ENCODE measurements at places on chromosomes 11 and 22.

DNA sequence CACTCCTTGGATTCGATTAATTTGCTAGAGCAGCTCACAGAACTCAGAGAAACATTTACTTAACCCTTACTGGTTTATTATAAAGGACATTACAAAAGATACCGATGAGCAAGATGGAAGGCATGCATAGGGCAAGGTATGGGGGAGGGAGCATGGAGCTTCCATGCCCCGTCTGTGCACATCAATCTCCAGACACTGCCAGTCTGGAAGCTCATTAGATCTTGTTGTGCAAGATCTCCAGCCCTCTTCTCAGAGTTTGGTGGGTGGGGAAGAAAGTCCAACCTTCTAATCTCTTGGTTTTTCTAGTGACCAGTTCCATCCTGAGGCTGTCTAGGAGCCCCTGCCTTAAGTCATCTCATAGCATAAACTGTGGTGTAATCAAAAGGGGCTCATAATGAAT, 190.7 kb downstream of the UVRAG start:
- no peak for DNase-seq

- no peak for DNase-seq
Measured at GRCh38 chr22:27247701-27248434, 553.7 kb downstream of the MN1 start.

DNA sequence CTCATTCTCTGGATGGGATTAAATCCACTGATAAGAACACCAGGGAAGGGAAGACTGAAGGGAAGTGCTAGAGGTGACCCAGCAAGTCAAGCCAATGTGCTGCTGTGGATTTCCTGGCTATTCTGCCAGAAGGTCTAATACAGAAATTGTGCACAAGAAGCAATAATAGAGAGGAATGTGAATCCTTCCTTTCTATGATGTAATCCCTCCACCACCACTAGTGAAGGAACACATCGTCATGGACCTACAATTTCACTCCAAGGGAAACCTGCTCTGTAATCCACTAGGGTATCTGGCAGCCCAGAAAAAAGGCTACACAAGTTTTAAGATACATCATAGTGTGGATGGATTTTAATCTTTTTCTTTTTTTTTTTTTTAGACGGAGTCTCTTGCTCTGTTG, 17.4 kb downstream of the LARGE2 start:
- no peak for DNase-seq

DNA sequence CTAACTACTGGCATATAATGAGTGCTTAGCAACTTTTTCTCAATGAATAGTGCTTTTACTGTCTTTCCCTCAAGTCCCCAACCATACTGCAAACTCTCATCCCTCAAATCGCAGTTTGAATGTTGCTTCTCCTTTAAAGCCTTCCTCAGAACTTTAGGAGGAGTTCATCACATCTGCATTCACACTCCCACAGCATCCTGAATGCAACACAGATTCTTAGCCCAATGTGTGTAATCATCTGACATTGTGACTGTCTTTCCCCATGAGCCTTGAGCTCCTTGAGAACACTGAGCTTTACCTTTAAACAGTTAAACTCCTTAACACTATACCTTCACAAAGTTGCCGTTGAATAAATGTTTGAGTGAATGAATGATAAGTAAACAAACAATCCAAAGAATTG, 81.7 kb upstream of the FAM181B start:
- no peak for DNase-seq

DNA sequence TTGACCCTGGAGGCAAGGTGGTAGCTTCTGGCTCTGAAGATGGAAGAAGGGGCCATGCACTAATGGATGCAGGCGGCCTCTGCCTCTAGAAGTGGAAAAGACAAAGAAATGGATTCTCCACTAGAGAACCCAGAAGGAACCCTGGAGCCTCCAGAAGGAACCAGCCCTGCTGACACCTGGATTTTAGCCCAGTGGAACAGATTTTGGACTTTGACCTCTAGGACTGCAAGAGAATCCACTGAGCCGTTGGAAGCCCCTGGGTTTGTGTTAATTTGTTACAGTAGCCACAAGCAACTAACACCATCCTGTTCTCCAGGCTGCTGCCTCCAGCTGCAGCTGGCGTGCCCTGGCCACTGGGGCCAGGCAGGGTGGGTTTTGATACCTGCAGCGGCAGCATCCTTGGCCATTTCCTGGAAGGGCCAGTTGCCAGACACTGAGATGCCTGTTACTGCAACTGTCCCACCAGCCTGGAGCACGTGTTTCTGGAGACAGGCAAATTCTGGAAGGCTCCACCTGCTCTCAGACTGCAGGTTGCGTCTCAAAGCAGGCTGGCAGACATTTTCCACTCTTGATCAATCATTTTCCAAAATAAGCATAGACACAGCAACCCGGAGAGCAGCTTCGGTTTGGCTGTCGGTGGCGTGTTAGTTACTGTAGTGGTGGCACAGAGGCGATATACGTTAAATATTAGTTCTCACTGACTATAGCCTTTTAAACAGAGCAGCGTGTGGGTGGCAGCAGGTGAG, 76.8 kb upstream of the PARVG start:
- DNase-seq: no peak

- DNase-seq: no peak
Measured at GRCh38 chr11:47288066-47288465, 18.1 kb downstream of the MADD start.

GRCh38 chr22:24271386-24271854, 789 bp downstream of the SPECC1L start:
- no peak for DNase-seq

DNA sequence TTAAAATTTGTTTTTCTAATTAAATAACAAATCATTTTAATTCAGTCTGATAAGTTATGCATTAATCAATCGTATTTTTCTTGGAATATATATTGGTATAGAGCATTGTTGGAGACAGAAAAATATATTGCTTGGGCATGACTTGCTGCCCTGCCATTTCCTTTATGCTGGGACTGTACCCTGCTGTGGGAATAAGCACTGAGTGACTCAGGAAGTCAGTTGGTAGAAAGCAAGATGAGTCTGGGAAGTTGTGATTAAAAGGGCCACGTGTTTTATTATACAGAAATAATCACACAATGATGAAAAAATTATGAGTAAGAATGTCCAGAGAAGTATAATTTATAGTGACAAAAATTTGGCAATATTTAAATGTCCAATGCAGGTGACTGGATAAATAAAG, 139.5 kb downstream of the KIF18A start:
- DNase-seq: no peak

DNA sequence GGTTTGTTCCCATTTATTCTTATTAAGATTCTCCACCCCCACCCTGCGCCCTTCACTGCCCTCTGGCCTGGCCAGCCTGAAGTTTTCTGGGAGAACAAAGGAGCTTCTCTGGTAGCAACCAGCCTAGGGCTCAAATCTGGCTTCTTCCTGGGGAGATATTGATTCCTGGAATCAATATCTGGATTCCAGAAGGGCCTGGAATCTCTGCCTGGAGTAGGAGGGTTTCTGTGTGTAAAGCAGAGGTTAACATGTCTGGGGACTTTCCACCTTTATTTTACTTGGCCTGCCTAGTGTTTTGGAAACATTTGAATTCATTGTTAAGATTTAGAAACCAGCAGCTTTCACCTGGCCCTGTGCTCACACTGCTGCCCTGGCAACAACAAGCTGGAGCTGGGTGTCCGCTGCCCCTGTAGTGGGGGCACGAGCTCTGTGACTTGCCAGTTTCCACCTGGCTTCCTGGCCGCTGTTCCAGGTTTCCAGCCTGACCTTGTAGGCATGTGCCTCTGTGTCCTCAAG, 5.5 kb downstream of the C11orf91 start:
- DNase-seq: no peak

- no peak for DNase-seq
Measured at GRCh38 chr11:35967042-35967441, 23.2 kb downstream of the LDLRAD3 start.

DNA sequence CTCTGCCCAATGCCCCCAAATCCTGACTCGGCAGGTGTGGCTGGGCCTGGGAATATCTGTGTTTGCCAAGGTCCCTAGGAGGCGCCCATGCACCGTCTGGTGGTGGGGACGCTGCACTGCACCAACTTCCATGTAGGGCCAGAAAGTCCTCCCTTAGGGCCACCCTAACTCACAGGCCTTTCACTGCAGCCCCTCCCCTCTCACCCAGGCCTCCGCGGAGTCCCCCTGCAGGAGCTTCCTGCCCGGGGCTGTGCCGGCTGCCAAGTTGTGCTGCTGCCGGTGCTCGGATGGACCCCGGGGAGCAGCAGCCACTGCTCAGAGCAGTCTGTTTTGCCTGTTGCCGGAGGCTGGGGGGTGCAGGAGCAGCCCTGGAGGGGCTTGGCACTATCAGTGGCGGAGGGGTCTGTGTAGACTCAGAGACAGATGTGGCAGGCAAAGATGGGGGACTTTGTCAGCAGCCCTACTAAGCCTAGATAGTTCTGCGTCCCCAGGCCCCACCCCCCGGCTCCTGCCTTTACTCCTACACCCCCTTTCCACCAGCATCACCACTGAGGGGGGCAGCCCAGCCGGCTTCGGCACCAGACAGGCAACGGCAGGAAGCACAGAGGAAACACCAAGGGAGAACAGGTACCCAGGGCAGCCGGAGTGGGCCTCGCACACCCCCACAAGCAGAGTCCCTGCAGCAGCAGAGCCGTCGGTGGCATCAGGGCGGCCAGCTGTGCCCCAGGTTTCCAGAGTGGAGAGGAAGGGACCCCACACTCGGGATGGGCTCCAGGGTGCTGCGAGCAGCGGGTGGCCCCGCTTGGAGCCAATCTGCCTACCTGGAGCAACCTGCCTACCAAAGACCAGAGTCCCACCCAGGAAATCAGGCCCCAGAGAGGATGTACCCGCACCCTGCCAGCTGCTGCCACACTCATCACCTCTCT, 124.3 kb downstream of the TRIM29 start:
- no peak for DNase-seq

DNA sequence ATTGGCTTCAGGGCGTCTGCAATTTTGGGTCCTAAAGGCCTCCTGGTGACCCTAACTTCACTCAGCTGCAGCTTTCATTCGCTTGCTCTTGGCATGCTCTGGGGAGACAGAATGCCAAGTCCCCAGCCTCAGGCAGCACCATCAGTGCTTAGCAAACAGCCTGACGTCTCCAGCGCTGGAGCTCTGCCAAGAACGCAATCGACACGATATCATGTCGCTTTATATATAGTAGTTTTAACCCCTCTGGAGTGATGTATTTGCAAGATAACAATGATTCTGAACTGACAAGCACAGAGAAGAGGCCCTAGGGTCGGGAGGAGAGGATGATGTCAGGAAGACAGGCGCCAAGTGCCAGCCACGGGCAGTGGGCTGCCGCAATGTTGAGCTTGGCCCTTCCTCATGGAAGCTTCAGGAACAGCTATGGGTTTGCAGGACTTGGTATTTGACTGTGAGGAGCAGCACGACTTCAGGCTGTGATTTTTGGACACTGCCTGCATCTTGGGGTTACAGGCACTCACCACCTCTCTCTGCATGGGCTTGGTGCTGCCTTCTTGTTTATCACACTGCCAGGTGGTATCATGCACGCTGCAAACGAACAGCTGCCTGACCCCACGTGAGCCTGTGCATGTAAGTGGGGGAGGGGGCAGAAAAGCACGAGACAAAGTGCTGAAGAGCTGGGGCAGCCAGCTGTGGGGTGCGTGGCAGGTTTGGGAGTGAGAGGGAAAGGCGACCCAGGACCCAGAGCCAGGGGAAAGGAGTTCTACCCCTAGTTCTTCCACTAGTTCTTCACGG, 26.1 kb downstream of the B3GAT1 start:
- no peak for DNase-seq

- DNase-seq: no peak
Measured at GRCh38 chr22:46622081-46622521, 1.9 kb downstream of the GRAMD4 start.

DNA sequence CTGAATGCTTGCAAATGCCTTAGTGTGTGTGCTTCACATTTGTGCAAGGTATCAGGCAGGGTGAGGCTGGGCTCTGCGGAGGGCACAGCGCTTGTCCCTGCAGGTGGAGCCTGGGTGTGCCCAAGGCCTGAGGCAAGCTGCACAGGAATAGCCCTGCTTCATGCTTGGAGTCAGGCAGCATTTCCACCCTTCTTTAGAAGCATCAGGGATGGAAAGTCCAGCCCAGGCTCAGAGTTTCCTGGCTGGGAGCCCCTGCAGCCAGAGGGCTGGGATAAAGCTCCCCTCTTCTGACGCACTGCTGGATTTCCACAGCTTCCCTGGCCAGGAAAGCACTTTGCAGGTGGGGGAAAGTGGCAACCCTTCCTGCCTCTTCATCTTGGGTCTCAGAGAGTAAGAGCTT, 63.4 kb downstream of the GALNT18 start:
- no peak for DNase-seq

DNA sequence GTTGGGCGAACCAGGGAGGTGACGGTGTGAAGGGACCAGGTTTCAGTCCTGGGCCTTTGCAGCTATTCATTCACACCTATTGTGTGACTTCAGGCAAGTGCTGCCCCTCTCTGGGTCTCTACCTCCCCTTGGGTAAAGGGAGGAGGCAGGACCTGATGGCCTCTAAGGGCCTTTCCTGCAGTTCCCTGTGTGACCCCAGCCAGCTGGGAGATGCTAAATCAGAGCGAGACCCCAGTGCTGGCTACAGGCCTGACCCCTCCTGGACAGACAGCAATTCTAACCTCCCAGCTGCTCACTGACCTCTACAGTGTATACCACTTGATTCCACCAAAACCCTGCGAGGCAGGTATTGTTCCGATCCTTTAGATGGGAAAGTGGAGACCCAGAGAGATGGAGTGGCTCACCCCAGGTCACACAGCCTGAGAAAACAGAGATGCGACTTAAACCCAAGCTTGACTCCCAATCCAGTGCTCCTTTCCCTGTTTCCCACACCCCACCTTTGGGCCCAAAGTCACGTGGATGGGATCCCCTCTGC, 6.2 kb downstream of the MAFF start:
- DNase-seq: no peak

- no peak for DNase-seq
Measured at GRCh38 chr22:46053563-46054090, 76.7 kb upstream of the WNT7B start.

DNA sequence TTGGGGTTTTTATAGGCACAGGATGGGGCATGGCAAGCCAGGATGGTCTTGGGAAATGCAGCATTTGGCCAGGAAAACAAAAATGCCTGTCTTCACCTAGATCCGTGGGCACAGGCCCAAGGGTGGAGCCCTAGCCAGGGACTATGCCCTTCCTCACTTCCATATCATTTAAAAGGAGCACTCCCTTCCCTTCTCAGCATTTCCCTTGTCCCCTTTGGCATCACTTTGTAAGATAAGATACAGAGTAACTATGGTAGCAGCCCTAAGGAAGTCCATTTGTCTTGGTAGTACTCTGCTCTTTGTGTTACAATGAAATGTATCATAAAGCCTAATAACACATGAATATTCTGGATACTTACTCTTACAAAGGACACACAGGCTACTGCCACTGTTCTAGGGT, 1092.6 kb upstream of the TENM4 start:
- DNase-seq: no peak

- no peak for DNase-seq
Measured at GRCh38 chr11:111652184-111652583, 49.9 kb downstream of the SIK2 start.

DNA sequence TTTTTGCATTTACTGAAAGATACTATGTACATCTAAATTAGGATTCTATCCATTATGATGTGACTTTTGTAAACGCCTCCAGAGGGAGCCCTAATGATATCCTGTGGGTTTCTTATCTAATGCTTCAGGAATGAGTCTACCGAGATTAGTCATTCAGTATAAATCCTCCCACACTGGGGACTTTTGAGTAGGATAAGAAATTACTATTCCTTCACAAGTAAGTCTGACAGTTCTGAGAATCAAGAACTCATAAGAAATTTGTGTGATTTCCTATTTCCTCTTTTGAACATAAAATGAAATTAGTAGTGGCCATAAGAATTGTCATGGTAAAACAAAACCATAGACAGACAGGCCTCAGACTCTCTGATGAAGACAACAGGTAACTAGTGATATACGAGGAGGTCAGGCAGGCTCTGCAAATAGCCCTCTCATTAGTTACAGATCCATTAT, 10.0 kb upstream of the OR5M1 start:
- no peak for DNase-seq
